Skeletal muscle cell (primary cell): ENCODE measurements at places on chromosomes 16 and 17.

DNA sequence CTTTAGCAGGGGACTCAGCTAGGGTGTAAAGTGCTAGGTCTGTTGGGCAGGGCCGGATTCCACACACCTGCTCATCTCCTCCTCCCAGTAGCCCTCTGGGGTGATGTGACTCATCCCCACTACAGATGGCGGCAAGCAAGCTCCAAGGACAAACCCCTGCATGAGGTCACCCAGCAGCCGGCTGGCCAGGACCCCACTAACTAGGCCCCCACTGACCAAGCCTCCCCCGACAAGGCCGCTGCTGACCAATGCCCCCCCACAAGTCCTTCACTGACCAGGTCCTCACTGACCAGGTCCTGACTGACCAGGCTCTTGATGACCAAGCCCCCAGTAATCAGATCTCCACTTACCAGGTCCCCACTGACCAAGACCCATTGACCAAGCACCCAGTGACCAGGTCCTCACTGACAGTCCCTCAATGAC, 36.7 kb downstream of the TNFRSF13B start:
- DNase-seq: no peak

DNA sequence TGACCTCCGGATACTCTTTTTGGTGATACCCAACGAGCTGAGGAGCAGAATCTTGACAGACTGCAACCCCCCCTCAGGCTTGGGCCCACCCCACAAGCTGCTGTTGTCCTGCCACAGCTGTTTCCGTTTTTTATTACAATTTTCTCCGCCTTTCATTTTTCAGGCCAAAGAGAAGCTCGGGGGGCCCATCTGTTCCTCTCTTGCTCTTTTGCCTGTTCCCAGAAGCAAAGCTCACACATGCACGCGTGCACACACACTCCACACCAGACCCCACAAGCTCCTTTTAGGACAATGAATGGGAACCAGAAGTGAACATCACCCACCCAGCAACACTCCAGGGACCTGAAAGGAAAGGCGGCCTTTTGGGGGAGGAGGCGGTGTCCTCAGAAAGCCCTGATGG, 16.3 kb downstream of the SOX9 start:
- DNase-seq: no peak

- DNase-seq: no peak
Observed at GRCh38 chr17:79792984-79793923, 3.6 kb downstream of the CBX8 start.

DNA sequence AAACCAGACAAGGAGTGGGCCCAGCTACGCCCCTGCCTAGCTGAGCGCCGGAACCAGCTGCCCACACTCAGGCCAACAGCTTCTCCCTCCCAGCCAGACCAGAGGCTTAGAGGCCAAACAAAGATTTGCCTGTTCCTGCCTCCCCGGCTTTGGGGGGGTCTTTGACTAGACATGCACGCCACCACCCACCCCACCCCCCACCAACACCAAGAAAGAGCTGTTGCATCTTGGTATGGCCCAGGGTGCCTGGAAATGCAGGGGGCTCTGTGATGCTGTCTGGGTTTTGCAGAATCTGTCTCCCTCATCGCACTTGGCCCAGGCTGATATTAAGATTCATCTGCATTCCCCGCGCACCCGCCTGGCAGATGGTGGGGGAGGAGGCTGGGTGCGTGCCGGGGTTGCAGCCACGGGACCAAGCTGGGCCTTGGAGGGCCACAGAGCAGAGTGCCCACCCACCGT, 1.3 kb upstream of the NXPH3 start:
- DNase-seq: no peak

GRCh38 chr16:2443555-2443954, 14.3 kb downstream of the CCNF start:
- DNase-seq: no peak

GRCh38 chr17:28747051-28747691, 3.4 kb downstream of the TRAF4 start:
- DNase-seq: no peak

DNA sequence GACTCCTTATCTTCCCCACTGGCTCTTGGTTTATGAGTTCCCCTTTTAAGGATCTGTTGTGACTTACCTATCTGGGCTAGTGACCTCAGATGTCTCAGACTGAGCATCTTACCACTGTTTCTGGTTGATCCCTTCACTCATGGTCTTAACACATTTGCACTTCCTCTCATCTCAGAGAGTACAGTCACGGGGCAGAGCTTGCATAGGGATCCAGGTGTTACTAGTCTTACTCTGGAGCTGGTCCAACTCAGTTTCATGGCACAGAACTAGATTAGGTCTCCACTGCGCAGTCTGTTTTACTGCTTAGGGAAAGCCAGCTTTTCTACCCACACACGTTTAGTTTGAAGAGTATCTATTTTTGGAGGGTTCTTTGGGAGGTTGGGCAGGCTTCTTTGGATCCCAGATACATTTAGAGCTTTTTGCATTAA, 10.2 kb downstream of the GABARAPL2 start:
- DNase-seq: no peak

GRCh38 chr16:83701494-83701893, 106.3 kb upstream of the HSBP1 start:
- DNase-seq: no peak

DNA sequence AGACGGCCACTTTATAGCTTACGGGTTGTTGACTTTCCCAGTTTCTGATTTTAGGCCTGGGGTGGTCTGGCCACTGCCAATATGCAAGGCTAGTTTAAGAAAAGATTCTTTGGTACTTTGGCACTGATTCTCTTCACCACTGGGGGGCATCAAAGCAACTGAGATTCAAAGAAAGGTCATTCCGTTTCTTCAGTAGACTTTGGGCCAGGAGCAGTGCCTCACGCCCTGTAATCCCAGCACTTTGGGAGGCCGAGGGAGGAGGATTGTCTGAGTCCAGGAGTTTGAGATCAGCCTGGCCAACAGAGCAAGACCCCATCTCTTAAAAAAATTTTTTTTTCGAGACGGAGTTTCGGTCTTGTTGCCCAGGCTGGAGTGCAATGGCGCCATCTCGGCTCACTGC, 53.0 kb downstream of the RPA1 start:
- DNase-seq: no peak

- DNase-seq: peak; percentile 96
Observed at GRCh38 chr17:40548982-40549685, 16.1 kb downstream of the CCR7 start.

GRCh38 chr16:13997933-13998332, 73.2 kb upstream of the MRTFB start:
- DNase-seq: no peak

DNA sequence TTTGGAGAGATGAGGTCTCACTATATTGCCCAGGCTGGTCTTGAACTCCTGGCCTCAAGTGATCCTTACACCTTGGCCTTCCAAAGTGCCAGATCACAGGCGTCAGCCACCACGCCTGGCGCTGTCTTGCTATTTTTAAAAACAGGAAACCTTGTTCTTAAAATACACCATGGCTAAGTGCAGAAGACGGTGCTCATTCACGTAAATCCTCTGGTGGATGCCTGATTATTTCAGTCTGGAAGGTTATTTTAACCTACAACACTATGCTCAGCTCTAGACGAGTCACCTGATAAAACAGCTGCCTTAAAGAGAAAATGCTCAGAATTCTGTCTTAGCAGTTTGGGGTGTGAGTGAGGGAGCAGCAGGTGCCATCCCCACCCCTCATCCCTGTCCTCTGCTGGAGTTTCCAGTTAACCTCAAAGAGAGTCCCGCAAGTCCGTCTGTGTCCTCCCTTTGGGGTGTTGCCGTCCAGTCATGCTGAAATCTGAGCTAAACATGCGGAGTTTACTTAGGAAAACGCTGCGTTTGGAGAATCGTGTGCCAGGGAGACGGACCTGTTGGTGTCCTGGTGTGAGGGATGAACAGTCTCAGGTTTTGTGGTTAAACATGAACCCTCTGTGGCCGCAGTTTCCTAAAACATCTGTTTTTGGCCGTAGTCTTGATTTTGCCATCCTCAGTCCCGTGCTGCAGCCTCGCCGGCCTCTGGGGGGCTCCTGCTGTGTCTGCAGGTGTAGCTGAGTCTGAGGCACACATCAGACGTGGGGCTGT, 17.1 kb downstream of the SPG7 start:
- no peak for DNase-seq

DNA sequence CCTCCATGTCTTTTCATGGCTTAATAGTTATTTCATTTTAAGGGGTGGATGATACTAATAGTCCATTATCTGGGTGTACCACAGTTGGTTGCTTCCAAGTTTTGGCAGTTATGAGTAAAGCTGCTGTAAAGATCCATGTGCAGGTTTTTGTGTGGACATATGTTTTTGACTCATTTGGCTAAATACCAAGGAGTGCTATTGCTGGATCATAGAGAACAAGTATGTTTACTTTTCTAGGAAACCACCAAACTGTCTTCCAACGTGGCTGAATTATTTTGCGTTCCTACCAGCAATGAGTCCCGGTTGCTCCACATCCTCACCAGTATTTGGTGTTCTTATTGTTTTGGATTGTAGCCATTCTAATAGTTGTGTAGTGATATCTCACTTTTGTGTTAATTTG, 181.9 kb downstream of the SPECC1 start:
- DNase-seq: peak; percentile 81

DNA sequence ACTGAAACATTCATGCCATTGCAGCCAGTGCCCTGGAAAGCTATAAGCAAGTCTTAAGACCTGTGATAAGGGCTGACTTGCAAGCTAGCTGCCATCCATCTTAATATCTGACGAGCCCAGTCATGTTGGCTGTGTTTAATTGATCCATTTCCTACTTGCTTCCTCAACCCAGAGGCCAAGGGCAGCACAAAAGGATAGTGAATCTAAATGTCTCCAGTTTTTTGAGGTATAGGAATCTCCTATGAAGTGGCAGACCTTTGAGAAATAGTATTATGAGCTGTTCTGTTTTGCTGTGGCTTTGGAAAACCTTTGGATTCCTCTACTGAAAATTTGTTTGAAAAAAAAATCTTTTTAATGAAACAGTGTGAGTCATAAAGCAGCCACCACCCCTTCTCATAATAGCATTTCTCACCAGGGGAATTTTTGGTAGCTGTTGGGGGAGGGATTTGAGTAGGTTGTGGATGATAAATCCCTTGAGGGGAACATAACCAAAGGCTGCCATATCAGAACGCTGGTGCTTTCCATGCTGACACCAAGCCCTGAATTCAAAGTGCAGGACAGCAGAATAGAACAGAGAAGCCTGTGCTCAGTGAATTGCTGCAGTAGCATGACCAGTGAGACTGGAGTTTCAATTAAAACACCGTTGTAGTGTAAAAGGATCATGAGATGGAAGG, 12.9 kb downstream of the ZNRF1 start:
- peak; percentile 75 for DNase-seq

- DNase-seq: peak; percentile 93
Observed at GRCh38 chr17:37488009-37488604, 1.6 kb upstream of the DUSP14 start.

- DNase-seq: no peak
Observed at GRCh38 chr16:265711-266110, 10.0 kb downstream of the RGS11 start.

DNA sequence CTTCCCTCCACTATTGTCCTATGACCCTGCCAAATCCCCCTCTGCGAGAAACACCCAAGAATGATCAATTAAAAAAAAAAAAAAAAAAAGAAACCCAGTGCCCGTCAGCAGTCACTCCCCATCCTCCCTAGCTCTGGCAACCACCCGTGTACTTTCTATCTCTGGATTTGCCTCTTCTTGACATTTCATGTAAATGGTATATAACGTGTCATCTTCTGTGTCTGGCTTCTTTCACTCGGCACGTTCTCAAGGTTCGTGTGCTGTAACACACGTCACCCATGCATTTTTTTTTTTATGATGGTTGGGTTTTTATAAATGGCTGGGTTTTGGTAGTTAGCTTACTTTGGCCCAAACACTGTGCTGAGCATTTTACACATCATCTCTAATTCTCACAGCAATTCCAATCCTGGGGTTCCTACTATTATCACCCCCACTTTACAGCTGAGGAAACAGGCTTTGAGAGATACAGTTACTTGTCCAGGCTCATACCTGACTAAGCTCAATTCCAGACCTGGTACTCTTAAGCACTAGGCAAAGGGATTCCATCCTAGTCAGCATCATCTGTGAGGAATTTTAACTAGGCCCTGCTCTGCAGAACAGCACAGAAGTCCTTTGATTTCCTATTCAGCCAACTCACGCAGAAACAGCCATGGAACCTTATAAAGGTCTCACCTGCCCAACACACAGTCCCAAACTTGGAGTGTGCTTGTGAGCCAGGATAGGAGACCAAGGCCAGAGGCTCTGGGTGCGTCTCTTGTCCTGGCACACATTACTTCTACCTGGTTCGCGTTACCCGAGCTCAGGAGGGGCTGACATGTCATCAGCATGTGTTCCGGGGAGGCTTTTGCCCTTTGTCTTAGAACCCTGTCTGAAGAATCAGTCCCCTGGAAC, 11.7 kb downstream of the NDUFAB1 start:
- no peak for DNase-seq

- DNase-seq: no peak
Observed at GRCh38 chr16:57949595-57950238, 21.2 kb downstream of the CNGB1 start.

- no peak for DNase-seq
Observed at GRCh38 chr17:62737513-62737912, 70.6 kb downstream of the MARCHF10 start.

DNA sequence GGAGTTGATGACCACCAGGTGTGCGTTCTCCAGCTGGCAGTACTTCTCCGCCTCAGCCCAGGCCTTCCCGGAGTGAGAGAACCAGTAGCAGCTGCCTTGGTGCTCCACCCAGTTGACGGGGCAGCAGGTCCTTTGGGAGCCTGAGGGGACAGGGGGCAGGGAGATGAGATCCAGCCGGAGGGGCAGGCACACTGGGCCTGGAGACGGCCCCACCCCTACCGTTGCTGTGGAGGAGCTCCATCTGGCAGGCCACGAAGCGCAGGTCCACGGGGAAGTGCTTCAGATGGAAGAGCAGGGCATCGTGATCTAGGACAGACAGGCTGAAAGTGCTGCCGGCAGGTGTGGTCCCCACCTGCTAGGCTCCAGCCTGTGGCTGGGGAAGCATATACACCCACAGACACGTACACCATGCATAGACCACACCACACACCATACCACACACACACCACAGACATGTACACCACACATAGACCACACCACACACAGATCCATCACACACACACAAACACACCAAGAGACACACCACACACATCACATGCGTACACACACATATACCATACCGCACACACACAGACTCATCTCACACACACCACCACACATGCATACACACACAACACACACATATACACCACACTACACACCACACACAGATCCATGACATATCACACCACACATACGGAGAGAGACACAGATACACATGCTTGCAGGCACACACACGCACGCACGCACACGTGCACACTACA, 7.4 kb downstream of the ASGR2 start:
- no peak for DNase-seq
